ENCODE measurements at places on chromosomes 12 and 14. TPM values are rescaled to one million over a fixed set of nuclear protein-coding genes. Genes with fewer than 3 reads are reported as not detected.

GRCh38 chr12:132781938-132782337 lies 20.3 kb upstream of the ANKLE2 start:
- no peak for DNase-seq
- H3K4me1 ChIP-seq: peaks cover 12% of the 10 kb centered on the region
- H3K36me3 ChIP-seq: peaks cover 85% of the 10 kb centered on the region
- no peak overlapping the region for H3K27ac ChIP-seq

GRCh38 chr12:104669089-104669721 lies 212.5 kb downstream of the CHST11 start:
- no peaks in the 10 kb centered on the region for H3K36me3 ChIP-seq
- H3K4me3 ChIP-seq: no peak overlapping the region
- H3K27ac ChIP-seq: peak overlapping the region; percentile 24
- no peaks in the 10 kb centered on the region for H3K27me3 ChIP-seq
- no peak for DNase-seq

GRCh38 chr12:60043236-60043635 lies 447.4 kb downstream of the SLC16A7 start:
- H3K36me3 ChIP-seq: no peaks in the 10 kb centered on the region
- no peak for DNase-seq
- no peaks in the 10 kb centered on the region for H3K27me3 ChIP-seq
- H3K4me3 ChIP-seq: no peak overlapping the region
- peaks cover 4% of the 10 kb centered on the region for H3K4me1 ChIP-seq
- H3K27ac ChIP-seq: no peak overlapping the region

DNA sequence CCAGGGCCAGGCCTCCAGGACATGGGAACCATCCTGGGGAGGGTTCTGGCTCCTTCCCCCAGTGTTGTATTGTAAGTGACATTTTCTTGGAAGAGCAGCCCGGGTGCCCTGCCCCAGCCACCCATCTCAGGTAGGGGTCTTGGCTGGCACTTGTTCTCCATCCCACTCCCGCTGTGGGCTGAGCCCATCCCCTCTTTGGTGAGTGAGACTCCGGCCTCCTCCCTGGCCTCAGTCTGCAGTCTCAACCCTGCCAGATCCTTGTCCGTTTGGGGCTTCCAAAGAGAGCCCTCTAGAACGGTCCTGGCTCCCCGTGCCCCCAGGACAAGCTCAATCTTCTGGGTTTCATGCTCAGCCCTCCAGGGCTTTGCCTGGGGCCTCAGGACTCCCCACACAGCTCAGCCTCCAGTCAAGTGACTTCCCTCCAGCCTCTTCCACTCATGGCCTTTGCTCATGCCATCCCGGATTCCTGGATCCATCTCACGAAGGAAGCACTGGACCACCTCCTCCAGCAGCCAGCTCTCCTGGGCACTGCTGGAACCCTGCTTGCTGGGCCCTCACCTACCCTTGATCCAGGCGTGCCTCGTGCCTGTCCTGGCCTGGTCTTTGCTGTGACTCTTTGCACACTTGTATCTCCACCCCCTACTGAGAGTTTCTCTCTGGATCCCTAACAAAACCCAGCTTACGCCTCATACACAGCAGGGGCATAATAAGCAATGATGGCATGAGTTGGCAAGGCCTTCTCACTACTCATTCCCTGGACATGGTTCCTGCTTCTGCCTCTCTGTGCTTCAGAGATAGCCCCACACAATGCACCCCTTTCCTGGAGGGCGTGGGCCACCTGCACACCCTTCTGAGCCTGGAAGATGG lies 297.4 kb upstream of the RTL1 start:
- peaks cover 9% of the 10 kb centered on the region for H3K4me1 ChIP-seq
- no peaks in the 10 kb centered on the region for H3K36me3 ChIP-seq
- H3K27me3 ChIP-seq: no peaks in the 10 kb centered on the region
- H3K27ac ChIP-seq: no peak overlapping the region
- H3K4me3 ChIP-seq: no peak overlapping the region

- no peak overlapping the region for H3K27ac ChIP-seq
- no peaks in the 10 kb centered on the region for H3K27me3 ChIP-seq
- H3K36me3 ChIP-seq: peaks cover 7% of the 10 kb centered on the region
Measured at GRCh38 chr12:119710965-119711551, 43.1 kb downstream of the PRKAB1 start.

GRCh38 chr14:62138593-62138992 lies 376.4 kb downstream of the SNAPC1 start:
- H3K4me3 ChIP-seq: no peak overlapping the region
- H3K27me3 ChIP-seq: no peaks in the 10 kb centered on the region
- H3K4me1 ChIP-seq: no peaks in the 10 kb centered on the region
- H3K27ac ChIP-seq: no peak overlapping the region
- DNase-seq: no peak

- no peak overlapping the region for H3K27ac ChIP-seq
- peaks cover 22% of the 10 kb centered on the region for H3K4me1 ChIP-seq
- no peak for DNase-seq
- H3K27me3 ChIP-seq: peaks cover 43% of the 10 kb centered on the region
Measured at GRCh38 chr12:117334051-117334450, 27.4 kb downstream of the NOS1 start.

DNA sequence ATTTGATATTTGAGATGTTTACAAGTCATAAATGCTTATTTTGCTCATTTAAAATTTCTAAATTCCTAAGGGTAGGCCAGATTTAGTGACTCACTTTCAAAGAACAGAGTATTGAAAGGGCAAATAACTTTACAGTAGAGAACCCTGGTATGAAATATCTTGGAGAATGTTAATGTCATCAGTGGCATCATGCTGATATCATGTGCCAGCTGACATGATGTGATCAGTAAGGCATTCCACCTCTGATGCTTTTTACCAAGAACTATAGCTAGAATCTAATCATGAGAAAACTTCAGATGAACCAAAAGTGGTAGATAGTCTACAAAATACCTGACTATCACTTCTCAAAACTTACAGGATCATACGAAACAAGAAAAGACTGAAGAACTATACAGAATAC lies 2.9 kb upstream of the FLRT2 start:
- no peak overlapping the region for H3K27ac ChIP-seq
- H3K4me1 ChIP-seq: peaks cover 38% of the 10 kb centered on the region
- peaks cover 4% of the 10 kb centered on the region for H3K27me3 ChIP-seq

DNA sequence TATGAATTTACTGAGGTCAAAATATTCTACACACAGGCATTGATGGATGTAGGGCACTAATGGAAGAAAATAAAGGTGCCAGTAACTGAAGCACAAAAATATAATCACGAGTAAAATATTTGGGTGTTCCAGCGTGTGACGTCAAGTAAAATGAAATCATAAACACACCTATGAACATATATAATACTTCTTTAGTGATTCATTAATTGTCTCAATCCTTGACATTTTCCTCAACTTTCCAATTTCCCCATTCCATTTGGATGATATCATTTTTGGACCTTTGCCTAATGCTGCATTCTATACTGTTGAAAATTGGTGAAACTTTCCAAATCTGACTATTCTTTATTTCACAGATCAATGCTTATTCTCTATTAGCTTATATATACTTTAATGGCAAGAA lies 649.3 kb downstream of the GALC start:
- no peaks in the 10 kb centered on the region for H3K4me1 ChIP-seq
- no peak overlapping the region for H3K4me3 ChIP-seq
- DNase-seq: no peak
- H3K27ac ChIP-seq: no peak overlapping the region

DNA sequence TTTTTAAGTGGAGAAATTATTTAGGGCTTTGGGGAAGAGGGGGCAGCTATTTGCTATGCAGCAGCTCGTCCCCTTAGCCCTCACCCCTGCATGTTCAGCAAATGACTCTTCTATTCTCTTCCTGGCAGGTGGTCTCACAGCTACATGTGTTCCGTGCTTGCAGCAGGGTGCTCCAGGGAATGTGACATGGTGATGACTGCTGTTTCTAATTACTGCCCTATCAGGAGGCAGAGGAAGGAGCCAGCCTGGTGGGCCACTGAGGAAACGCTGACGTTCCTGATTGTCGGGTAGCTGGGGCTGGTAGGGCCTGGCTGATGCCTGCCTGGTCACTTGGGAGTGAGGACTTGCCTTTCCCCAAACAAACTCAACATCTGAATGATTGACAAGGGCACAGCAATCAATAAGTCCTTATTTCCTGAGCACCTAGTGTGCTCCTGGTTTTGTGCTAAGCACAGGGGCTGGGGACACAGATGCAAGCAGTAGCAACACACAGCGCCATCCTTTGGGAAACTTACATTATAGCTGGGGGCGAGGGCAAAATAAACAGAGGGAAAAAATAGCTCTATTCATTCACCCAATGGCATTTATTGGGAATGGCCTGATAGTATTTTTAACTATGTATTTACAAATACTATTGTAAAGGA lies 377.8 kb downstream of the FUT8 start:
- H3K4me1 ChIP-seq: no peaks in the 10 kb centered on the region
- DNase-seq: no peak
- H3K4me3 ChIP-seq: no peak overlapping the region
- no peaks in the 10 kb centered on the region for H3K27me3 ChIP-seq
- no peak overlapping the region for H3K27ac ChIP-seq
- H3K36me3 ChIP-seq: no peaks in the 10 kb centered on the region

DNA sequence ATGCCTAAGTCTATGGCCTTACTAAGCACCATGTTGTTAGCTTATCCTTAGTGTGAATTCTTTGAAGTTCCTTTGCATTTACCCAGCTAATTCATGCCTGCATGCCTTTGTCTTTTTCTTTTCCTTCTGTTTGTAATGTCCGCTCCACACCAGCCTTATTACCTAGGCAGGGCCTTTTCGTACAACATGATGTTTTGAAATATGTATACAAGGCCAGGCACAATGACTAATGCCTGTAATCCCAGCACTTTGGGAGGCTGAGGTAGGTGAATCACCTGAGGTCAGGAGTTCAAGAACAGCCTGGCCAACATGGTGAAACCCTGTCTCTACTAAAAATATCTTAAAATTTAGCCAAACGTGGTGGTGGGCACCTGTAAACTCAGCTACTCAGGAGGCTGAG lies 1636.5 kb upstream of the SEL1L start:
- no peaks in the 10 kb centered on the region for H3K36me3 ChIP-seq
- DNase-seq: no peak
- no peak overlapping the region for H3K27ac ChIP-seq
- no peak overlapping the region for H3K4me3 ChIP-seq
- no peaks in the 10 kb centered on the region for H3K27me3 ChIP-seq

- H3K27me3 ChIP-seq: no peaks in the 10 kb centered on the region
- H3K4me1 ChIP-seq: peaks cover 32% of the 10 kb centered on the region
- H3K36me3 ChIP-seq: no peaks in the 10 kb centered on the region
Measured at GRCh38 chr14:51395361-51395849, 155.4 kb downstream of the TMX1 start.

DNA sequence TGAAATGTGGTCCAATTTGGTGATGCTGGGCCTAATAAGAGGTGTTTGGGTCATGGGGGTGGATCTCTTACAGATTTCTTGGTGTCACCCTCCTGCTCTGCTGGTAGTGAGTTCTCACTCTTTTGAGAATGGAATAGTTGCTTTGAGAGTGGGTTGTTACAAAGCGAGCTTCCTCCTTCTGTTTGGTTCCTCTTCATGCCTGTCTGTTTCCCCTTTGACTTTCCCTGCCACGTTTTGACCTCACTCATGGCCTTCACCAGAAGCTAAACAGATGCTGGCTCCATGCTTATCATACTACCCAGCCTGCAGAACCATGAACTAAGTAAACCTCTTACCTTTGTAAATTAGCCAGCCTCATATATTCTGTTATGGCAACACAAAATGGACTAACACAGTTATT lies 57.7 kb upstream of the LDHB start:
- H3K27ac ChIP-seq: no peak overlapping the region
- no peak overlapping the region for H3K4me3 ChIP-seq
- no peak for DNase-seq
- H3K4me1 ChIP-seq: peaks cover 12% of the 10 kb centered on the region

DNA sequence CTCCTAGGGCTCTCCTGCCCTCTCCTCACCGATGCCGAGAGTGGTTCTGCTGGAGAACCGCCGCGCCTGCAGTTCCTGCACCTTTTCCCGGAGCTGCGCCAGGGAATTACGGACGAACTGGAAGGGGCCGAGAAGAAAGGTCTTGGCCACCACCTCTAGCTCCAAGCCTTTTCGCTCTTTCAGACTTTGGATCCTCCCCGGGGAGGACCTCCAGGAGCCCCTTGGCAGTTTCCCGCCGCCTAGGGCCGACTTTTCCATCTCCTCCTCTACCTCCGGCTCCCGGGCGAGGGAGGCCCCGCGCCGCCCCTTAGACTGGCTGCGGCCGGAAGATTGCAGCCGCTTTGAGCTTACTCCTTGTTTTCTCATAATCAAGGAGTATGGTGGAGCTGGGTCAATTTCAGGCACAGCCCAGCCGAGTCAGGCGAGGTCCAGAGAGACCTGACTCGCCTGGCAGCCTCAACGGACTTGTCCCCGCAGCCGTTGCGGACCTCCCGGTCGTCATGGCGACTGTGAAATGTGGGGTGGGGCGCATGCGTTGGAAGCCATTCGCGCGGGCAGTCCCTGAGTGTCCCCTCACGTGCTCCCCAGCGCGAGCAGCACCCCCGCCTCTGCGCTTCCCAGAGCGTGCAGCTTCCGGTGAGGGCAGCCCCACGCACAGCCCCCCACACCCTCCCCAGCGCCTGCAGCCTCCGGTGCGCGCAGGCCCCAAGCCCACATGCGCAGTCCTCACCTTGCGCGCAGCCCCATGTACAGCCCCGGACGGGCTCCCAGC lies at the start of gene DPY19L2:
DPY19L2 (minus strand) TSS at position 466 of the 772 bp plus-strand sequence; CDS start at position 366, 100 bp downstream.
- H3K27ac ChIP-seq: peak within 1 kb of the TSS; percentile 83
- peak; percentile 92 for DNase-seq
- peak within 1 kb of the TSS; percentile 74 for H3K4me3 ChIP-seq
- H3K36me3 ChIP-seq: no peaks in the 10 kb centered on the region

DNA sequence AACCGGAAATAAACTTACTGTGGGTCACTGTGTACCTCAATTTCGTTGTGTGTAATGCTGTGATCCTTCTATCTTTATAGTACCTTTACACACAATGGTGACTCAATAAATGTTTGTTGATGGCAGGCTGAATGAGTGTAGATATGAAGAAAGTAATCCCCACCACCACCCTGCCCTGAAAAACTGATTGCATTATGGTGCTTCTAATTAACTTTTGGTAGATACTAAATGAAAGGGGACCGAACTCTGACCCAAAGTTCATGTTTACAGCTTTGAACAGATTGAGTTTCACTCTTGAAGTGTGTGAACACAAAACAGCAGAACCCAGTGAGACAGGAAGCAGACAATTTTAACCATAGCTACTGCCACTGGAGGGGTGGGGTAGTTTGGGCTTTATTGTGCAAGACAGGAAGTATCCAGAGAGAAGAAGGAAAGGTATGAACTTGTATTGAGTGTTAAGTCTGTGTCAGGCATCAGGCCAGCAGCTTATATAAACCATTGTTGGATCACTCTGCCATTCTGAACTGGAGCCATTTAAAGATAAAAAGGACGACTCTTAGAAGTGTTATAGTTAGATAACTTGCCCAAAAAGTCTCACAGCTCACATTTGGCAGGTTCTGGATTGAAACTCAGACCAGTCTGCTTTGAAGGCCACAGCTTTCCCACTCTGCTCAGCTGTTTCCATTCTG lies 197.0 kb upstream of the AMIGO2 start:
- no peaks in the 10 kb centered on the region for H3K36me3 ChIP-seq
- no peak overlapping the region for H3K4me3 ChIP-seq
- H3K4me1 ChIP-seq: peaks cover 26% of the 10 kb centered on the region
- peak overlapping the region; percentile 53 for H3K27ac ChIP-seq
- DNase-seq: peak; percentile 90
- no peaks in the 10 kb centered on the region for H3K27me3 ChIP-seq

- H3K27me3 ChIP-seq: no peaks in the 10 kb centered on the region
- no peaks in the 10 kb centered on the region for H3K4me1 ChIP-seq
- DNase-seq: no peak
- no peak overlapping the region for H3K27ac ChIP-seq
Measured at GRCh38 chr12:127445581-127446139, 821.3 kb upstream of the TMEM132C start.

MORN3 gene
- total RNA-seq: 0.17 TPM

USP44 gene
- 6.2 TPM for total RNA-seq

TAS2R14 gene
- total RNA-seq: 1.7 TPM
